ENCODE measurements at places on chromosomes 5 and 9.
A peak's percentile ranks its signal among the peaks of the same experiment; 100 is the strongest.

- DNase-seq = no peak
Measured at GRCh38 chr9:134492721-134493460, 148.7 kb upstream of the COL5A1 start.

DNA sequence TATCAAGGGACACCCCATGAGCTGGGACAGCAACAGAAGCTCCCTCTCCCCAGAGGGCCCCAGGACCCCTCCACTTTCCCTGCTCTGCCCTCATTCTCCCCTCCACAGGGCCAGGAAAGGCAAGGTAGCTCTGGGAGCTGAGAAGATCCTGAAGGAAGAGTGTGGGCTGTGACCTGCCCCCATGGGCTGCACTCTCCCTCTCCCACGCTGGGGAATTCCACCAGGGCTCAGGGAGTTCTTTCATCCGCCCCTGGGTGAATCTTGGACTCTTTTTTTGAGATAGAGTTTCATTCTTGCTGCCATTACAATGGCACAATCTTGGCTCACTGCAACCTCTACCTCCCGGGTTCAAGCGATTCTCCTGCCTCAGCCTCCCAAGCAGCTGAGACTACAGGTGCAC lies 73.8 kb downstream of the C9orf50 start:
- DNase-seq = no peak

DNA sequence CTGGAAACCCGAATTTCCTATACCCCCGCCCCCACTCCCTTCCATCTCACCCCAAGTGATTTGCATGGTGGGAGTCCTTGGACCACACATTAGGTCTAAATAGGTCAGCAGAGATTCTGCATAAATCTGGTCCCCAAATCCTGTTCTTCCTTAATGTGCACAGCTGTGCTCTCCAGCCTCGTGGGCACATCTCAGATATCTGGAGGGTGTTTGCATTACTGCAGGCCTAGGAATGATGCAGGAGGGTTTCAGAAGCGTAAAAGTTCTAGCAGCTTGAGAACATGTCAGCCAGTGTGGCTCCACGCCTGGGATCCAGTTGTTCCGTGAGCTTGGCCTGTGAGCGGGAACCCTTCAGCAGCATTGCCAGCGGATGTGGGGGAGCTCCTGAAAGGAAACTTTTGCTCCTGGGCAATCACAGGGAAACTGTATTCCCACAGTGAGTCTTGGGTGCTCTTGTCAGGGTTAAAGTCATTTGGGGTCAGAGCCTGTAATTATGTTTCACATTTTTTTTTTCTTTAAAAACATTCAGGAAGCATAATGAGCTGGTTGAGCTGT lies 12.9 kb downstream of the ARHGAP26 start:
- DNase-seq = no peak

- no peak for DNase-seq
Measured at GRCh38 chr9:89835666-89836065, 230.9 kb downstream of the GADD45G start.

DNA sequence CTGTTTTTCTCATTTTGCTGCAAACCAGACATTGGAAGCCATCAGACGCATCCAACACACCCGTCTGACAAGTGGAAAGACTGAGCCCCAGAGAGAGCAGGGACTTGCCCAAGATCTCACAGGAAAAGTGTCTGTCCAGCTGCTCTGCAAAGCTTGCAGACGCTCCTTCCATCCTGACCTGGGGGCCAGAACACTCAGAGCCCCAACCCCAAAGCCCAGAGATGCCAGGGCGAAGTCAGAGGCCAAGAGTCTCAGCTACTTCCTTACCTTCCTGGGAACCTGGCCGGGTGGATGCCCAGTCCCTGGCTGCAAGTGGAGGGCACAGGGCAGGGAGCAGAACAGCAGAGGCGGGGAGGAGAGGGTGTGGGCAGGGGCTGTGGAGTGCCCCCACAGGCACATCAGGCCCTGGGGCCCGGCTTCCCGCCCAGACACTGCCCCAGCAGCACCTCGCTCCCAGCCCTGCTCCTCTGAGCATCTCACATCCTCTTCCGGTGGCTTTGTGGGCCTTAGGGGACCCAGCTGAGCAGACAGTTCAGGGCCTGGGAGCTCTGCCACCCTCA lies 9.7 kb upstream of the RALGDS start:
- DNase-seq = peak; percentile 59

- no peak for DNase-seq
Measured at GRCh38 chr5:77957516-77957915, 181.4 kb upstream of the TBCA start.

GRCh38 chr9:81416476-81417298 lies 272.7 kb downstream of the TLE1 start:
- DNase-seq = no peak

DNA sequence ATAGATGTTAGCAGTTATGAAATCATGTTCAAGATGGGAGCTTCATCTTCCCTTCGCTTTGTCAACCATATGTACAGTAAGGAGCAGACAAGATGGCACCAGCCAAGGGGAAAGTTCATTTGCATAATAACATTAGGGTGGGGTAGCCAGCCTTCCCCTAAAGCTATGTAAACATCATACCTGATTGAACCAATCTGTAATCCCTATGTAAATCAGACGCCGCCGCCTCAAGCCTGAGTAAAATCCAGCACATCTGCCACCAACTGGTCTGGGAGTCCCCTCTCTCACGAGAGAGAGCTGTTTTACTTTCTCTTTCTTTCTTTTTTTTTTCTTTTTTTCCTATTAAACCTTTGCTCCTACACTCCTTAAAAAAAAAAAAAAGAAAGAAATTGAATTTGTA lies 30.8 kb upstream of the REEP2 start:
- peak; percentile 76 for DNase-seq

GRCh38 chr5:57476601-57477056 lies 6.0 kb downstream of the ACTBL2 start:
- no peak for DNase-seq

- no peak for DNase-seq
Measured at GRCh38 chr9:112640311-112640710, 77.6 kb downstream of the INIP start.

DNA sequence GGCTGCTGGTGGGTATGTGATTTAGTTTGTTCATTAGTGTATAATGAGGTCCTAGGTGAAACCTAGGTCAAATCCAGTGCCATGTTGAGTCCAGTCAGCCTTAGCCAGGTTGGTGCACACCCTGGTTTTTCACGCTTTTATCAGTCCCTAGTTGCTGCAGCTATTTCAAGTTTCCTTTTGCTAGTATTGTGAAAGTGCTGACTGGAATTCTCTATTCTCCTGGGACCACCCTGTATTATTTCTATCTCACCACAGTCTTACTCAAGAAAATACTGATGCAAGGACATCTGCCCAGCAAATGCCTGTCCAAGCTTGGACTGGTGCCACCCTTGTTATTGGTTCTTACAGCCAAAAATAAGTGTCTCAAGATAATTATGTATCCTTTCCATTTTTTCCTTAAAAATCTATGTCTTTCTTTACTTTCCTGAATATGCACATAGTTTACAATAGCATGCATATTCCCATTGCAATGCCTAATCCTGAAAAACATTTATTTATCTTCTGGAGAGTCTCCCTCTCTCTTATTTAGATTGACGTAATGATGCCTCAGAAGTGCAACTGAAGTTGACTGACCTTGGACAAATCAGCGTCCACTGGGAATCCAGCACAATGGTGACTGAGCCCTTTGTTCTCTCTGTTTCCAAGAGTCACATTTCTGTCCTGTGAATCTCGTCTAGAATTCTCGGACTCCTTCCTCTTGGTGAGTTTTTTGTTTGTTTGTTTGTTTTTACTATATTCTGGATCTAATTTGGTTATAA lies 1075.0 kb downstream of the CDH9 start:
- no peak for DNase-seq

- DNase-seq = no peak
Measured at GRCh38 chr5:76326577-76327302, 76.3 kb upstream of the IQGAP2 start.

GRCh38 chr5:164893071-164893470 lies 1387.7 kb downstream of the MAT2B start:
- DNase-seq = no peak

GRCh38 chr9:130610862-130611707 lies 31.7 kb downstream of the FUBP3 start:
- DNase-seq = no peak

GRCh38 chr9:80775530-80775929 lies 913.8 kb downstream of the TLE1 start:
- DNase-seq = no peak

- DNase-seq = no peak
Measured at GRCh38 chr5:52531105-52531504, 256.6 kb upstream of the ITGA1 start.

DNA sequence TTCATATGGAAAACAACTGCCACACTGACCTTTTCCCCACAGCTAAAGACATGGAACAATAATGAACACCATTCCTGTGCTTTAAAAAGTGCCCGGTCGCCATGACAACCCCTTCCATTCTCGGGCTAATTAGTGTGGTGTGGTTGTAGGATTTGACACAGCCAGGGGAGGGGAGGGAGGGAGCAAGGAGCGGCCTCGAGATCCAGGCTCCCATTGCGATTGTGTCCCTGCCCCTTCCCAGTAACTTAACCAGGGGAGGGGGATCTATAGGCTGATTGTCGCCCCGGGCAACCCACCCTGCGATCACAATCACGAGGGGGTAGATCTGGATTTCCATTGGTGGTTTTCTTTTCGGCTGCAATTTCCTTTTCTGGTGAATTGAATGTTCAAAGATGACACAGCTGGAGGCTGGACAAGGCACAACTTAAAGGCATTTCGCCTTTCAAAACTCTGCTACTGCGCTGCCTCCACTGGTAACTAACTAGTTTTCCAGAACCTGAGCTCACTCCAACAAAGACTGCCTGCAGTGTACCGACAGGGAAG lies 96.7 kb upstream of the RETREG1 start:
- no peak for DNase-seq

GRCh38 chr9:15104826-15105420 lies 194.7 kb upstream of the FREM1 start:
- no peak for DNase-seq

DNA sequence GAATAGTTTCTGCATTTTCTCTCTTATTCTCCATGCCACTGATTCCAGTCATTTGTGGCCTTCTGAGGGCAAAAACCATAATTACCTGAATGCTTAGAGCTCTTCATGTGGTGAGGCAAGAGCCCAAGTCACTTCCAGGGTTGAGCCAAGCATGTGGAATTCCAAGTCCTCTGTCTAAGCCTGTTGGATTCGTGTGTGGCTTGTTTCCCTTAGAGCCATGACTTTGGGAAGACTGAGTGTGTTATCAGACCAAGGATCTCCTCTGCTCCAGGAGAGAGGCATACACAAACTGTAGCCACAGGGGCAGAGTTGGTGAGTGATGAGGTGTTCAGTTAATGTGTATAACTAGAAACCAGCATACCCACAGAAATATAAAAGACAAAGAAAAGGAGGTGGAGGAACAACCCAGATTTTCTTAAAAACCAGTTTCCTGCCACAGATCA lies 27.1 kb downstream of the SLC22A5 start:
- DNase-seq = no peak

- no peak for DNase-seq
Measured at GRCh38 chr9:33737811-33738606, 57.4 kb upstream of the PRSS3 start.

DNA sequence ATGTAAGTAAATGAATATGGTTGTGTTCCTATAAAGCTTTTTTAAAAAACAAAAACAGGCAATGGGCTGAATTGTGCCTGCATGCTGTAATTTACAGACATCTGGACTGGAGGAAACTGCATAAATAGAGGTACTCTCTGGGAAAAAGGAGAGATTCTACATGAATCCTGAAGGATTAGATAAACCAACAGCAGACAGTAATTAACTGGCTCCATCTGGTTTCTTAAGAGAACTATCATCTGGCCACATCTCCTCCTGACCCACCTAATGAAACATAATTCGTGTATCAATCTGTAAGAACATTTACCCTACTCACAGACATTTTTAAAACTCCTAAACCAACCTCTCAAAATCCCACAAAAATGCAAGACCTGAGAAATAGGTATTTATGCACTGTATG lies 528.1 kb upstream of the ST8SIA4 start:
- DNase-seq = no peak

DNA sequence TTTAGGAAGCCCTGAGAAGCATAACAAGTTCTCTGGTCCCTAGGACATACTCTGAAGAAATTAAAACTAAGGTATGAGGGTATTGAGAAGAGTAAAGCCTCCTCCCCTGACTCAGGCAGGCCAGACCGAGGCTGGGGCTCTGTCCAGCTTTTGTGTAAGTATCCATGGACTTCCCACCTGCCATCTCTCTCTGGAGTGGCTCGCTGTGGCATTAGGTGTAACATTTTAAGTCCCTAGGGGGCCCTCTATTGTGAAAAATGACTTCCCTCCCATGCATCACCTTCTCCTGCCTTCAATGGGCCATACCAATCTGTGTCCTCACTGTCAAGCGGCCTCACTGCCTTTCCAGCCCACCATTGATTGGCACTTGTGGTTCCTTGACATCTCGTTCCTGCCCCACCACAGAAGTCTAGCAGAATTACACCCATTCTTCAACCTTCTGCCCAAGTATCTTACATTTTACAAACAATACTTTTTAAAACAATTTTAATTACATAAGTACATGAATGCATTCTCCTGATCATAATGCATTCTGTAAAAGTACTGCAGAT lies 205.5 kb downstream of the SLIT3 start:
- DNase-seq = no peak

DNA sequence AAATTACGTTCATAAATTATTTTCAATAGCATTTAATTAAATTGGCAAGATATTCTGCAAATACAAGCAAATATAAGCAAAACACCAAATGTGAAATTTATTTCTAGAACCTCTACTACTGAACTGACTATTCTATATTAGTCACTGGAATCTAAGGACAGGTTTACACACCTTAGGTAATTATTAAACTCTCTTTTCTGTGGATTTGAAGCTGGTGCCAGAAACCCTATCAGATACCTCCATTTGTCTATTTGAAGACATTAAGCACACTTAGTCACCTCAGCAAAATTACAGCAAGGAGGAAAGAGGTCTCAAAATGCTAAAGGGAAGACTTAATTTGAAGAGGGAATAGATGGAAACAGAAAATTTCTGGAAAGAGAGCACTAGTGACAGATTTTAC lies 83.4 kb downstream of the CPLANE1 start:
- DNase-seq = no peak

DNA sequence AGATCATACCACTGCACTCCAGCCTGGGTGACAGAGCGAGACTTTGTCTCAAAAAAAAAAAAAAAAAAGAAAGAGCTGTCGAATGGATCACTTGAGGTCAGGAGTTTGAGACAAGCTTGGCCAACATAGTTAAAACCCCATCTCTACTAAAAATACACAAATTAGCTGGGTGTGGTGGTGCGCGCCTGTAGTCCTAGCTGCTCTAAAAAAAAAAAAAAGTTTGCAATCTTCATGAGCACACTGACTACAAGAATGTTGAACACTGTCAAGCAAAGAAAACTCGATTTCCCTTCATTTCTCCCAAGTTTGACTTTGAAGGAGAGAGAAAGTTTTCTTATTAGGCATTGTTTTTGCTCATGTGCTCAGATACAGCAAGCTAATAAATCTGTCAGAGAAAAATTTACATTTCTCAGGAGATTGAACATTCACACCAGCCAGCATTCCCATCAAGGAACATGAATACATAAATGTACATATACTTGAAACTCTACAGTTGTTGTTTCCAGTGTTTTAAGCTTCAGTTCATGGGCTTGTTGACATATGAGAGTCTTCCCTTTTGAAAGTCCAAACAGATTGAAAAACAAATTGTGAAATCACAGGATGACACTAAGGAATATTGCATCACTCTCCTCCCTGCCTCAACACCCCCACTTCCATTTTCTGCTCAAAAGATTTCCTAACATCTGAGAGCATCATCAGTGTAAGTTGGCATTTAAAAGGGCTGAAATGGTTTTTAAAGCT lies 81.8 kb downstream of the ARRDC3 start:
- DNase-seq = no peak
